ENCODE measurements at places on chromosomes 1 and 21.

- no peak for DNase-seq
Observed at GRCh38 chr21:39979321-39979720, 112.1 kb downstream of the PCP4 start.

GRCh38 chr1:6373961-6374720 lies 19.4 kb downstream of the ACOT7 start:
- DNase-seq, result no peak

GRCh38 chr1:207499573-207499972 lies 3.6 kb downstream of the CR1 start:
- peak; percentile 75 for DNase-seq

DNA sequence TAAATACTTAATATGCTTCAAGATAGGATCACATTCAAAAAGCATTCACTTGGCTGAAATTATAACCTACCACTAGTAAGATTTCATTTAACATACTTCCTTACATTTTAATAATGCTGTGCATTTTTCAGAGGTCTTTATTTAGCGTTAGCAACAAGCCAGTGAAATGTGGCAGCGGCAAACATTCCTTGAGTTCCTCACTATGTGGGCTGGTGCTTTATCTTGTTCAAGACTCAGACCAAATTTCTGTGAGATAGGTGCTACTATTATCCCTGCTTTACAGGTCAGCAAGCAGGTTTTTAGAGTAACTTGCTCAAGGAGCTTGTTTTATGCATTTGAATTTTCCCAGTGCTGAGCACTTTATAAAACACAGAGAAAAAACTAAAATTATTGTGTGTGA lies 132.7 kb downstream of the PLPPR4 start:
- no peak for DNase-seq

- no peak for DNase-seq
Observed at GRCh38 chr21:36526104-36526503, 46.2 kb upstream of the CLDN14 start.

DNA sequence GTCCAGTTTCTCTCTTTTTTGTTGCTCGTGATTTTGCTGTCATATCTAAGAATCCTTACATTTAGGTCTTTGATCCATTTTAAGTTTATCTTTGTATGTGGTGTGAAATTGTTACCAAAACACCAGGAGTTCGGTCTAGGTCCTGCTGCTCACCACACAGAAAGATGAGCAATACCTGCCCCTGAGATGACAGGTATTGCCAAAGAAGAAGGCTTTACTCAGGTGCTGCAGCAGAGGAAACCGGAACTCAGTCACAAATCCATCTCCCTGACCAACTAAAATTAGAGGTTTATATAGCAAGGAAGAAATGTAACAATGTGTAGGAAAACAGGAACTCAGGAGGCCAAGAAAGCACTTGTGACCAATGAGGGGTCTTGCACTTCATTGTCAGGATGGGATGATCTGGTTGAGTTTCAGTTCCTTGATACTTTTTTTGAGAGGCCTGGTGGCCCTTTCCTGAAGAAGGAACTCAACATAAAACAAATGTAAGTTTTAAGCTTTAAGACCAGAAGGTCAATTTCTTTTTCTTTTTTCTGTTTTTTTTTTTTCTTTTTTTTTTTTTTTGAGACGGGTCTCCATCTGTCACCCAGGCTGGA lies 16.5 kb upstream of the SETDB1 start:
- no peak for DNase-seq

GRCh38 chr1:170790651-170791071 lies 126.7 kb downstream of the PRRX1 start:
- DNase-seq, result no peak

GRCh38 chr1:17588048-17588871 lies 48.8 kb downstream of the ARHGEF10L start:
- DNase-seq, result no peak

DNA sequence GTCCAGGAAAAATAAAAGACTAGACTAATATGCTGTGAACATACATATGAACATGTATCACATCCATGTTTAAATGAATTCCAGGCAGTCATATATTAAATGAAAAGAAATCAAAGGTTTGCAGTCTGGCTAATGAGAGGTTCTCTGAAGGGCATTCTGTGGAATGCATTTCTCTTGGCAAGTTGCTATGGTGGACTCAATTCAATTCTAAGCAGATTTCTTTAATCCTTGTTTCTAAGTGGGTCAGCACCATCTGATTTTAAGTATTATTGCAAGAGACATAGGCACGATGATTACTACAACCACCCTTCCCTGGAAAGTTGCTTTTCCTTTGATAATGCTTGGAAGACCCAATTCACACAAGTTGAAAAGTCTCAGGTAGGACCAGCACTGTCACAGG lies 23.9 kb upstream of the ABCA4 start:
- no peak for DNase-seq

GRCh38 chr1:2376931-2377672 lies 14.3 kb downstream of the MORN1 start:
- DNase-seq, result no peak

GRCh38 chr1:224700918-224701531 lies 84.9 kb downstream of the CNIH3 start:
- DNase-seq, result no peak

DNA sequence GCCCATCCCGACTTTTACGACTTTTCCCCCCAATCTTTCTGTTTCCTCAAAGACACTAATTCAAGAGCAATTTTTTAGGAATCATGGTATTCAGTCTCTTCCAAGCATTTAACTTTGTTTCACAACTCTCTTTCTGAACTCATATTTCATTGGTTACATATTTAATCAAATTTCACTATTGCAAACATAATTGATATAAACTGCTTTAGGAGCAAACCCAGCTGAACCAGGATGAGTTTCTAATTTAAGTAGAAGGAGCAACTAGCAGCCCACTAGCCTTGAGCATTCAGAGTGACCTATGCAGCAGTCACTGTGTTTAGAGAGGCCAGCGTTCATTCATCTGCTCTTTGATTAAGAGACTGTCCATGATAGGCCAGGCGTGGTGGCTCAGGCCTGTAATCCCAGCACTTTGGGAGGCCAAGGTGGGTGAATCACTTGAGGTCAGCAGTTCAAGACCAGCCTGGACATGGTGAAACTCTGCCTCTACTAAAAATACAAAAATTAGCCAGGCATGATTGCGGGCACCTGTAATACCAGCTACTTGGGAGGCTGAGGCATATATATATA lies 1.8 kb downstream of the CELA2B start:
- DNase-seq, result no peak

DNA sequence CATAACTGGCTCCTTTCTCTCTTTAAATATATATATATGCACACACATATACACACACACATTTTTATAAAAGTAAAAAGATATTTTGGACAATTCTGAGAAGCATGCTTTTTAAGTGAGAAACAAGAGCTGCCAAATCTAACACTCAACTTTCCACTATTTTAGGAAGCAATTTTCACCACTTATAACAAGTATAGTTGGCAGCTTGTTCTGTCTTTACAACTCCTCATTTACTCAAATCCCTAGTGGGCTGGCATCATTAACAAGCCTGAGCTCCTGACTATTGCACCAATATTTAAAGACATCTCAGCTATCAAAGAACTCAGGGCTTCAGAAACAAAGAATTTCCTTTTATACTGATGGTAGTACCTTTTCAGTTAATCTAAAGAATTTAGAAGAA lies 76.6 kb downstream of the RAB3GAP2 start:
- no peak for DNase-seq

GRCh38 chr1:165683848-165684485 lies 14.4 kb downstream of the ALDH9A1 start:
- DNase-seq, result no peak

DNA sequence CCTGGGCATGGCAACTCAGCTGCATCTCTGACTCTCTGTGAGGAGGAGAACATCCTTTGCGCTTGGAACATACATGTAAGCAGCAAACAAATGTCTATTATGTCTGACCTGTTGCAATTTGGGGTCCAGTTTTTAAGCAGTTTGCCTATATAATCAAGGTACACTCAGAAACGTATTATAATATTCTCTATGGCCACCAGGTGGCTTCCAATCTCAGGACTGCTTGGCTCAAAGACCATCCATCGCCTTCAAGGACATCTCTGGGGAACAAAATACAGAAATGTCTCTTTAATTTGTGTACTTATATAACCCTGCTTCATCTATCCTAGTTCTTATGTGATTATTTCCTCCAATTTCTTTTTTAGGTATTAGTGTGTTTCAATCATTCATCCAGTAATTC lies 227.2 kb downstream of the OLFM3 start:
- DNase-seq, result no peak

DNA sequence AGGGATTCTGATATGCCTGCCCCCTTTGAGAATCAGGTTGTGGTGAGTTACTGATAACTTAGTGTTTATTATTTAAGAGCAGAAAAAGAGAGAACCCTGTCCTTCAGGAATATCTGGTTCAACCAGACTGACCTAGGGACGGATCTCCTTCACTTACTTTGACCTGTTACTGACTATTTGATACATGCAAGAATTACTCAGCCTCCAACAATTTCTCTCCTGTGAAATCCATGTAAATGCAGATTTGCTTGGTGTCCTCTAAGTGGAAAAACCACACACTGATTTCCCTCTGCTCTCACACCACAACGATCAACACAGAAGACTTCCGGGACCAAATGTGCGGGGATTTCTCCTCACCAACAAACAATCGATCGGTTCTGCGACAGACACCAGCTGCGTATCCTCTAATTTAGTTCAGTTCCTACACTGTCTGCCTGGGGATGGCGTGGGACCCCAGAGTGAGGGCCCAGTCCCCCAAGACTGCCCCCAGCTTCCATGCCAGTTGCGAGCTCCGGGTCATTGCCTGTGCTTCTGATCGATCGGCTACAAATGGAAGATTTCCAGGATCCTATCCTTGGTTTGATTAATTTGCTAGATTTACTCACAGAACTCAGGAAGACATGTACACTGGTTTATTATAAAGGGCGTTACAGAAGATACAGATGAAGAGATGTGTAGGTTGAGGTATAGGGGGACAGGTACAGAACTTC lies 51.7 kb downstream of the BACE2 start:
- no peak for DNase-seq

GRCh38 chr1:155651861-155652661 lies 36.5 kb downstream of the YY1AP1 start:
- no peak for DNase-seq

- DNase-seq, result no peak
Observed at GRCh38 chr1:98793136-98793535, 131.6 kb downstream of the SNX7 start.

- DNase-seq, result no peak
Observed at GRCh38 chr1:167332503-167332902, 111.8 kb downstream of the POU2F1 start.

GRCh38 chr1:67204298-67204980 lies 38.2 kb downstream of the IL23R start:
- no peak for DNase-seq

DNA sequence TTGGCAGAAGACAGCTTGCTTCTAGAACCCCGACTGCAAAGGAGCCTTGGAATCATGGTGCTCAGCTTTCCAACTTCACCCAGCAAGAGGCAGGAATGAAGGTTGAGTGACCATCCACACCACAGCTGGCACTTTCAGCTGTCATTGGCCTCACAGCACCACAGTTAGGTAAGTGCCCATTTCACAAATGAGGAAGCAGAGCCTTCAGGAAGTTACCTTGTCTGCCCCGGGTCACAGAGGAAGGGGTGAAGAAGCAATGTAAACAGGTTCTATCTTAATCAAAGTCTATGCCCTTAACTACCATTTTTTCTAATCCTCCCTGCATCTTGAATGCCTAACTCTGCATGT lies 156.0 kb downstream of the GLUL start:
- DNase-seq, result no peak

DNA sequence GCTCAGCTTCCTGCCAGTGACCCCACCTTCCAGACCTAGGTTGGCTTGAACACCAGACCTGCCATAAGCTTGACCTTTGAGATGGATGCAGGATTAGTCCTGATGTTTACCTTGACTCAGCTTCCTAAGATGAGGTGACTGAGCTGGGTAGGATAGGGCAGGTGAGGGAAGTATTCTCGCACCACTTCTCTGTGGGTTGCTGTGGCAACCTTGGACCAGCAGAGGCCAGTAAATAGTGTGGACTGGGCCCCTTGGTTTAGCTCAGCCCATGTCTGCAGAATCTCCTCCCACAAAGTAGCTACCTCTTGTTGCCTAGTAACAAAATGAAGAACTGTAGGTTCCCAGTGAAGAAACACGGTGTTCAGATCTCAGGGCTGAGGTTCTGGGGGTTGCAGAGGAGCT lies 8.4 kb downstream of the RPS6KA1 start:
- DNase-seq, result no peak

- DNase-seq, result no peak
Observed at GRCh38 chr1:172148213-172148612, 272.3 kb upstream of the C1orf105 start.

- no peak for DNase-seq
Observed at GRCh38 chr1:20008391-20008841, 29.0 kb upstream of the PLA2G2A start.

DNA sequence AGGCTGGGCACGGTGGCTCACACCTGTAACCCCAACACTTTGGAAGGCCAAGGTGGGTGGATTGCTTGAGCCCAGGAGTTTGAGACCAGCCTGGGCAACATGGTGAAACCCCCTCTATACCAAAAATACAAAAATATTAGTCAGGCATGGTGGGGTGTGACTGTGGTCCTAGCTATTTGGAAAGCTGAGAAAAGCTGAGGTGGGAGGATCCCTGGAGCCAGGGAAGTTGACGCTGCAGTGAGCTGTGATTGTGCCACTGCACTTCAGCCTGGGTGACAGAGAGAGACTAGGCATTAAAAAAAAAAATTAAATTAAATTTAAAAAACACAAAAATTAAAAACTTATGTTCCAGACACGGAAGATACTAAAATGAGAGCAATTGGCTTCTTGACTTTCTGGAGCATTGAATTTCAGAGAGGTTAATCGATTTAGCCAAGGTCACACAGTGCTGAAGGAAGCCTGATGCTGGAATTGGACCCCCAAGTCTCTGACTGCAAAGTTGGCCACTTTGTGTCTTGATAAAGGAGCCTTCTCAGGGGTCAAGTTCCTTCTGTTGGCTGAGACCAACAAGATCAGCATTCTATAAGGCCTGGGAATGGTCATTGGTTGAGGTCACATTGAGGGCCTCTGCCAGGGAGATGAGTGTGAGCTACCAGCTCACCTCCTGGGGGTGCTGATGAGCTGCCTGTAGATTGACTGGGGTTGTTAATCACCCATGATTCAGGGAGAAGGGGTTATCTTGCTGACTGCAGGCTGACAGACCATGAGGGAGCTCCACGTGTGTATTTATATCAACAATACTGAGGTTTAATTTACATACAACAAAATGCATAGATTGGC lies 54.3 kb downstream of the RPS6KA1 start:
- peak; percentile 70 for DNase-seq

DNA sequence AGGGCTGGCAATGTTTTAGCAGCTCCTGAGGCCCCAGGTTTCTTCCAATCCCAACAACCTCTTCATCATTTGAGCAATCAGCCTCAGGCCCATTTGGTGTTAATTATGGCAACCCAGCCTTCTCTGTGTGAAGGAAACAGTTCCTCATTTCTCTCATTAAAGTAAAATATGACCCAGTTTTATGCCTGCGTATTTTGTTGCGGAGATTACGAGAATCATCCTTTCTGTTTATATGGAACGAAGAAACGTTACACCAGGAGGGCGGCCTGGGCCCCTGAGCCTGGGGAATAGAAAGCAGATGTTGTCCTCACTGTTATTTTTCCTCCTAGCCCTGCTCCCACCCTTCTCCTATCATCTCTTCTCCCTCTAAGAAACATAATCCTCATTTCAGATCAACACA lies 332.2 kb upstream of the USP24 start:
- no peak for DNase-seq

All from stimulated activated CD4-positive, alpha-beta T cell treated with anti-CD3 and anti-CD28 coated beads, Interleukin-15, amount 100 ng/mL, for 24 hours (primary cell).